ENCODE measurements at places on chromosomes 2 and 18.

DNA sequence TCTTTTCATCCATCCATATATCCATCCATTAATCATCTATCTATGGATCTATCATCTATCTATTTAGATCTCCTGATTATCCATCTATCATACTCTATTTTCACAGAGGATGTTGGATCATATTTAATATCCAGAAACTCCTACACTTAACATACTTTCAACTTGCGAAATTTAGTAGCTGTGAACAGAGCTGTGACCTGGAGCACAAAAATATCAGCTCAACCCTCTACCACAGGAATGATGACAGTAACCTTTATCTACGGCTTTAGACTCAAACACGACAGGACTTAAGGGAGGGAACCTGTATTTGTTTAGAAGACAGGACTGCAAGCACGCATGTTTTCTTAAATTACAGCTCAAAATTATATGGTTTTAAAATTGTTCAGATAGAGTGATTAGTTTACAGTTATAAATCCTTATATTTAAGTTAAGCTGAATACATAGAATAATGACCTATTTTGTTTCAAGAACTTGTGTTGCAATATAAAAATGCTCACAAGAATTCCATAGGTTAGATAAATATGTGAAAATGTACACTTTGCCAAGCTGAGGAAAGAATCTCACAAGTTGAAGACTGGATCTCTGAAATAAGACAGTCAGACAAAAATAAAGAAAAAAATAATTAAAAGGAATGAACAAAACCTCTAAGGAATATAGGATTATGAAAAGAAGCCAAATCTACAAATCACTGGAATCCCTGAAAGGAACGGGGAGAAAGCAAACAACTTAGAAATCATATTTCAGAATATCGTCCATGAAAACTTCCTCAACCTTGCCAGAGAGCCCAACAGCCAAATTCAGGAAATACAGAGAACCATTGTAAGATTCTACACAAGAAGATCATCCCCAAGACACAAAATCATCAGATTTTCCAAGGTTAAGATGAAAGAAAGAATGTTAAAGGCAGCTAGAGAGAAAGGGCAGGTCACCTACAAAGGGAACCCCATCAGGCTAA, 142.0 kb downstream of the COL6A3 start:
- no peak for DNase-seq

GRCh38 chr2:6103949-6104348, 411.8 kb downstream of the SOX11 start:
- DNase-seq, result no peak

DNA sequence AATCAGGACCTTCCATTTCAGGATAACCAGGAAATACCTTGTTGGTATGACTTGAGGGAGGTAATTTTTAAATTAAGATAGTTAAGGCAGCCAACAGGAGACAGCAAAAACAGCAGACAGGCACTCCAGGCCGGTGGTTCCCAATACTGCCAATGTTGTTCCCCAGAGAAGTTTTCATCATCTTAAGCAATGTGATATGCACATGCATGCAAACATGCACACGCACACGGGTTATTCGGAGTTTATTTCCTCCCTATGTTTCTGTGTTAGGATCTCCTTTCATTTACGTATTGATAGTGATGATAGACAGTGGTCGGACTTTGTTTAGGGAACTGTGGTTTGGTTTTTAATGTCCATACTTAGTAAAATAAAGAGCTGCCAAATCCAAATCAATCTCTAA, 55.3 kb downstream of the STEAP3 start:
- DNase-seq, result no peak

DNA sequence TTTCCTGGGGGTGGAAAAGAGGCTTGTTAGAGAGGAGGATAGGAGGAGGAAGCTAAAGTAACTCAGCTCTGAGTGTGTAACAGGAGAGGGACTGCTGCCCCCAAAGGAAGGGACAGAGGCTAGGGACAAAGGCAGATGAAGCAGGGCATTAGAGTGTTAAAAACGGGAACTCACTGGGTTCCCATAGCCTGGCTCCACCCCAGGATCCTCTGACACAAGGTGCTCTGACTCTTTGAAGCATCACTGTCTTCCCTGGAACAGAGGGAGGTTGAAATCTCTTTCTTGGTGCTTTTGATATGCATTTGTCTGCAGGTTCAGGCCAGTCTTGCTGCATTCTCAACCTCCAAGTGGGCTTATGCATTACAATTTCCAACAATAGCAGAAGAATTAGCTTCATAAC, 22.9 kb downstream of the IL36A start:
- no peak for DNase-seq

DNA sequence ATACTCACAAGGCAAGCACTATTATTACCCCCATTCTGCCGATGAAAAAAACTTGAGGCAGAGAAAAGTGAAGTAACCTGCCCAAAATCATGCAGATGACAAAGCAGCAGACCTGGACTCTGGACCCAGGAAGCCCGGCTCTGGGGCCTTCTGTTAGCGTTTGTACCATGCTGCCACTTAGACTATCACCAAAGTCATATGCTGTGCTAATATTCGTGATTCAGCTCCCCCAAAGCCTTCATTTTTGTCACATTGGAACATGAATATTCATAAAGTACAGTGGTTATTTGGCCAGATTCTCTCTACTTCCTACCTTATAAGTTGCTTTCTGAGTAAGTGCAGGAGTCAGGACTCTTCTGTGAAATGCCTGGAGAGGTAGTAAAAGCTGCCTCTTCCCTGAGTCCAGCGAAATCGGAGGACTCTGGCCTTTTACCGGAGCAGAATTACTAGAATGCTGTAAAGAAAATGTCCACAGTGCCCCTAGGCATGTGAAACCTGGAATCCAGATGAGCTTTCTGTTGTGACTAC, 86.7 kb downstream of the FTCDNL1 start:
- DNase-seq, result no peak

GRCh38 chr18:31562726-31563125, 29.0 kb upstream of the TTR start:
- no peak for DNase-seq

GRCh38 chr2:183926433-183926832, 671.9 kb upstream of the ZNF804A start:
- DNase-seq, result no peak

GRCh38 chr18:39172695-39173421, 1607.3 kb upstream of the CELF4 start:
- DNase-seq, result no peak

DNA sequence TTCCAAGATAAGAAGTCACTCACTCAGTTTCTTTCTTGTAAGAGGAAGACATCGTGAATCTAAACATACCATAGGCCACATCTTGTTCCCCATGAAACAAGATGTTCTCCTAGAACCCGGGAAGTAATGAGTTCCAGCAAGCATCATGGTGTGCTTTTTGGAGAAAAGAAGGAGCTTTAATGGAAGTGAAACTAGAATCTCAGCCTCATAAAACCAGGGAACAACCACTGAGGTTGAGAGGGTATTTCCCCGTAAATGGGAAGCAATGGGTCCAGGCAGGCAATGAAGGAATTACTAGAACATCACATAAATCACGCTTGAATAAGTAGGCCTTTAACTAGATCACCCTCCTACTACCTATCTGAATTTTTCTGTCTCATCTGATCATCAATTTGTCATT, 40.3 kb downstream of the PSTPIP2 start:
- DNase-seq, result no peak

- no peak for DNase-seq
These were observed 51.6 kb upstream of the PTH2R start for GRCh38 chr2:208354964-208355381.

GRCh38 chr18:22347606-22348511, 69.9 kb downstream of the CTAGE1 start:
- no peak for DNase-seq

- DNase-seq, result peak; percentile 61
These were observed 20.4 kb upstream of the PAPOLG start for GRCh38 chr2:60735496-60736250.

GRCh38 chr2:16852651-16853050, 187.0 kb upstream of the CYRIA start:
- no peak for DNase-seq

DNA sequence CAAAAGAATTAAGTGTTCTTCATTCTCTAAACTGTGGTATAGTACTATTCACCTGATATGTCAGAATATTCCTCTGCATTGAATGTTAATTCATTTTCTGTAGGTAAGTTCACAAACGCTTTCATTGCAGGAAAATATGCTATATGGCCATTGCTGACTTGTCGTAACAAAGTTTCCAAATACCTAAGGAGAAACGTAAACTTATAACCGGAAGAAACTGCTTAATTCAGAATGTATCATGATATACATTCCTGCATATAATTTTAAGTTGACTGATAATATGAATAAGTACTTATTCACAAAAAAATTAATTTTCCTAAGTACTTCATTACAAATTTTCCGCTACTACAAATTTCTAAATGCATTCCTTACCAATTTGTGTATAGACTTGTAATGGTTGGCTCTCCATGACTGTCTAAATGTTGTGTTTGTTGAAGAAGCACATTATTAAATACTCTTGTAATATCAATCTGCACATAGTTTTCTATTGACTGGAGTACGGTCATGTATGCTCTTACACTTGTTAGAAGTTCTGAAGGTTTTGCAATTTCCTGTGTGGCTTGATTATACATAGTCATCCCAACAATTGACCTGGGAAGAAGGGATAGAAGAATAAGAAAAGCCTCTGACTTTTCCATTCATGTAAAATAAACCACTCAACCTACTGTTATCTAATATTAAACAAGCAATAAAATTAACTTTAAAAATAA, 85.4 kb downstream of the NCKAP1 start:
- DNase-seq, result no peak

GRCh38 chr2:12397854-12398253, 318.9 kb upstream of the TRIB2 start:
- no peak for DNase-seq

DNA sequence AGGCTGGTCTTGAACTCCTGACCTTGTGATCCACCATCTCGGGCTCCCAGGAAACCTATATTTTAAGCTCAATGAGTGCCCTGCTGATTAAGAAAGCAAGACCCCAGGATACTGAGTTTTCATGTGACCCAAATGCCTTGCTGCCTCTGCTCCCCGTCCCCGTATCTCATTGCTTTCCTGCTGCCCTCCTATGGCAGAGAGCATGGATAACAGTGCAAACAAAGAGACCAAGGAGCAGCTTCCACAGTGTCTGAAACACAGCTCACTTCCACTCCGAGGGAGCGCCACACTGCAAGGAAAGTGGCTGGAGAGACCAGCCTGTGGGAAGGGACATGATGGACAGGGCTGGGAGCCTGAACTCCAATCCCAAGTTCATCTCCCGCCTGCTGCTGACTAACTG, 246.8 kb downstream of the TMEM182 start:
- DNase-seq, result no peak

- no peak for DNase-seq
These were observed 14.5 kb upstream of the NXPH2 start for GRCh38 chr2:138794724-138795123.

DNA sequence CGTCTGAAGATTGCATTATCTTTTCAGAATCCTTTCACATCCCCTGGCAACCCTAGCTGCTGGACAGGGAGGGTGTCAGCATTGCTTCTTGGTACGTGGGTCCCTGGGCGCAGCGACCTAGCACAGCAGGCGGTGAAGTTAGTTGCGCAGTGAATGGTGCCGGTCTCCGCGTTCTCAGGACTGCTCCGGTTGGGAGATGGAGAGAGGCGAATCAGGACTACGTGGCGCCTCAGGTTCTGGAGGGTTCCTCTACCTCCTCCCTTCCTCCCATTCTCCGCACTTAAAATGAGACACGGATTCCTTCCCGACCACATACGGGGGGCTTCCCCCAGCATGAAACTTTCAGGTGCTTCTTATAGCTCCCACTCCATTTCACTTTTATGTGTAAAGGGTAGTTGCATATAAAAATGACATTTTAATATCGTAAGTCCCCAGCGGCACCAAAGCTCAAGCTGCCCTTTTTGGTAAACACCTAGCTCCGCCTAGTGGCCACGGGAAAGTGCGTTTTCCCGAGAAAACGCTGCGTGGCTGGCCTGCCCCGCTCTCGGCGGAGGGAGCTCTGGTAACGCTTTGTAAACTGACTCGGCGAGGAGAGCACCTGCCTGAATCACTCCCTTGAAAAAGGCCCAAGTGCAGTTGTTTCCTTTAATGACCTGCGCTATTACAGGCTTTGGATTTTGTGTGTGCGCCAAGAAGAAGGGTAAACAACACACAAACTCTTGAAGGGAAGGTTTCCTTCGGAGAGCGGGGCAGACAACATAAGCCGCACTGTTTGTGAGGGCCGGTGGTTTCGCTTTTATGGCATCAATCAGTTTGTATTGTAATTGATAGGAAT, 32.9 kb upstream of the INHBB start:
- DNase-seq, result peak; percentile 77

DNA sequence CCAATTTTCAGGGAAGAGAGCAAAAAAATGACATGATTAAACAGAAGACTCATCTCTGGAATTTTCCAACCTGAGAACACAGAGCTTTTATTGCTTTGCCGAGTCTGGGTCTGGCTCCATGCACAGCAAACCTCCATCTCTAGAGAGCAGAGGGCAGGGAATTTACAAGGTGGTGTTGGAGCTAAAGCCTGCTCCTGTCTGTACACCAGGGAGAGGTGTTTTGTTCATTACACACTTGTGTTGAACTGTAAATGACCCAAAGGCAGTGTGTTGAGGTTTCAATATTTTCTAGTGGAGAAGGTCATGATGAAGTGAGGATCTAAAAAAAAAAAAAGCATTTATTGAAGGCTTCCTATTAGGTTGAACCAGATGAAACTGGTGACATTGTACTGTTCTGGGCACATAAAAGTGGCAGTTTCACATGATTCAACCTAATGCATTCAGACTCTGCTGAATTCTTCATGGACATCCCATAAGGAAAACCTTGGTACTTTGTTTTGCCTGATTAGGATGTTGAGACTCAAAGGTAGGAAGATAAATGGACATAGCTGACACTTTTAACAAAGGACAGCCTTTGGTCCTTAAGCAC, 238.3 kb downstream of the CLIP4 start:
- no peak for DNase-seq

GRCh38 chr2:200122683-200123082, 167.3 kb downstream of the MAIP1 start:
- DNase-seq, result no peak

DNA sequence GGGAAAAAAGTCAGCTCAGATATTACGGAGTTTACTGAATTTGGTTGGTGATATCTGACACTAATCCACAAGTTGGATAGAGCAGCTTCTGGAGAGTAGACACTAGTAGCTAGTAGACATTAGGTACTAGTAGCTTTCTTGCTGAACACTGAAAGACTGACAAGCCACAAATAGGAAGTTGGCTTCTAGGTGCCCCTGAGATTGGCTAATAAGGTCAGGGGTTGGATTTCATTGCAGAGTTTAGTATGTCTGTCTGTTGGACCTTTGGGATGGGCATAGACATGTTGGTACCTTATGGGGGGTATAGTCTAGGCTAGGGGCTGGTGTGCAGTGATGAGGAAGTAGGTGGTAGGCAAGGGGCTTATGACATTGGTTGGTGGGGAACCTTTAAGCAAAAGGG, 164.9 kb upstream of the LRRTM1 start:
- DNase-seq, result no peak

All from common myeloid progenitor, CD34-positive (primary cell).